ENCODE measurements at places on chromosomes 6 and 20.

- DNase-seq: no peak
Observed at GRCh38 chr6:37777272-37777834, 42.2 kb upstream of the ZFAND3 start.

DNA sequence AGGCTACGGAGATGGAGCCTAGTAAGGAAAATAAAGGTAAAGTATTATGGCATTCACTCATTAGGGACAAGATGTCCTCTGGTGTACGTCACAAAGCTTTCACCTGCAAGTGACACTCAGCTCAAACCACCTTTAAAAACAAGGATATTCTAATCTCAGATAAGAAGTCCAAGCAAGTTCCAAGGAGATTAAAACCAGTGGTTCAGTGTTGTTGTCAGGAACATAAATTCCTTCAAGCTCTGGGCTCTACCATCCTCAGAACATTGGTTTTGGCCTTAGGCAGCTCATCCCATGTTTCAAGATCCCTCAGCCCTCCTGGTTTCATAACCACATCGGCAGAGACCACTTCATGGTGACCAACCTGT is 116.5 kb downstream of the LY86 start:
- DNase-seq: no peak

GRCh38 chr6:16907991-16908390 is 146.7 kb upstream of the ATXN1 start:
- no peak for DNase-seq

GRCh38 chr6:104017410-104018381 is 842.0 kb downstream of the HACE1 start:
- DNase-seq: no peak

GRCh38 chr6:87200469-87201175 is 45.3 kb downstream of the ZNF292 start:
- DNase-seq: no peak

- DNase-seq: peak; percentile 94
Observed at GRCh38 chr6:16322666-16323312, 84.4 kb downstream of the GMPR start.

- no peak for DNase-seq
Observed at GRCh38 chr6:132673376-132674094, 14.6 kb upstream of the TAAR1 start.

- DNase-seq: no peak
Observed at GRCh38 chr6:84625506-84625905, 138.9 kb downstream of the TBX18 start.

DNA sequence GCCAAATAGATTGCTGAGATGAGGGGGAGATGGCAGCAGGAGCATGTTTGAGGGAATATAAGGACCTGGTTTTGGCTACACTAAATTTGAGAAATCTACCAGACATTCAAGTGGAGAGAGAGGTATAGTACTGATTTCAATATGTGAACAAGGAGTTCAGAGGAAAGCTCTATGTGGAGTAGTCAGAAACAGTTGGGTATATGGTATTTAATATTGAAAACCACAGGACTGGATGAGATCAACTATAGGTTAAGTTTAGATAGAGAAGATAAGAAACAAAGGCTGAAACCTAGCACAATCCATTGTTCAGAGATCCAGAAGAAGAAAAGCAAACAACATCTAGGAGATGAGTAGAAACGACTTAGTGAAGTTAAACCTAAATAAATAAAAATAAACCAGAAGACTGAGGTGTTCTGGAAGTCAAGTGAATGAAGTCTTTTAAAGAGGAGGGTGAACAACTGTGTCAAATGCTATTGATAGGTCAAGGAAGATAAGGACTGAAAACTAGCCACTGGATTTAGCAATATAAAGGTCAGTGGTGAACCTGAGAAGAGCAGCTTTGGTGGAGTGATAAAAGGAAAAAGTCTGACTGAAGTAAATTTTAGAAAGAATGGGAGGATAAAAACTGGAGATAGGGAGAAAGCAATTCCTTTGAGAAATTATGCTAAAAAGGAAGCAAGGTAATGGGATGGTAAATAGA is 121.2 kb upstream of the RUNX2 start:
- DNase-seq: no peak

- DNase-seq: no peak
Observed at GRCh38 chr20:6898928-6899327, 131.4 kb downstream of the BMP2 start.

DNA sequence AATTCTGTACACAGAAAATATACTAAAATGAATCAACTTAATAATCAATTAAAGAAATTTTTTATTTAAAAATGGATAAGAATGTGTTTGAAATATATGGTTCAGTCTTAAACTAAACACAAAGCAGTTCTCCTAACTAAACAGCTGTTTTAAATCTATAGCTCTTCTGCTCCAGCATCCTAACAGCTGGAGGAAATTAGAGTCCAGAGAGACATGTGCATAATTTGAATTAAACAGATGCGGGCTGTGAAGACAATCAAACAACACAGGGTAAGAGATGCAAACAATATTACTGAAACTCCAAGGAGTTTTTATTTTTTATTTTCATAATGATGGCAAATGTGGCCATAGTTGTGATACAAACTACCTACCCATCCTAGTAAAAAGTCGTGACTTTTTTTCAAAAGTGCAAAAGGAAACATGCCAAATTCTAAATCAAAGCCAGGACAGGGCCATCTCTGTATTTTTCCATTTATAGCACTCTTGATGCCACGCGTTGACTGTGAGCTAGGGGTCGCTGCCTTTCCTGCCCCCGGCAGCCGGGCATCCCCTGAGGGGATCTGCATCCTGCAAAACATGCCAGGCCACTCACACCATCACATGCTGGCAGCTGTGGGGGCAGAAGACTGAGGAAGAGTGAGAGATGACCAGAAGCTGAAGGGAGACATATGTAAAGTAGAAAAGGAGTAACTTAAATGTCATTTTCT is 310.6 kb downstream of the PRKN start:
- no peak for DNase-seq

GRCh38 chr6:48111575-48111974 is 578 bp upstream of the PTCHD4 start:
- no peak for DNase-seq

GRCh38 chr6:109383438-109383940 is 1.2 kb upstream of the CD164 start:
- DNase-seq: no peak

DNA sequence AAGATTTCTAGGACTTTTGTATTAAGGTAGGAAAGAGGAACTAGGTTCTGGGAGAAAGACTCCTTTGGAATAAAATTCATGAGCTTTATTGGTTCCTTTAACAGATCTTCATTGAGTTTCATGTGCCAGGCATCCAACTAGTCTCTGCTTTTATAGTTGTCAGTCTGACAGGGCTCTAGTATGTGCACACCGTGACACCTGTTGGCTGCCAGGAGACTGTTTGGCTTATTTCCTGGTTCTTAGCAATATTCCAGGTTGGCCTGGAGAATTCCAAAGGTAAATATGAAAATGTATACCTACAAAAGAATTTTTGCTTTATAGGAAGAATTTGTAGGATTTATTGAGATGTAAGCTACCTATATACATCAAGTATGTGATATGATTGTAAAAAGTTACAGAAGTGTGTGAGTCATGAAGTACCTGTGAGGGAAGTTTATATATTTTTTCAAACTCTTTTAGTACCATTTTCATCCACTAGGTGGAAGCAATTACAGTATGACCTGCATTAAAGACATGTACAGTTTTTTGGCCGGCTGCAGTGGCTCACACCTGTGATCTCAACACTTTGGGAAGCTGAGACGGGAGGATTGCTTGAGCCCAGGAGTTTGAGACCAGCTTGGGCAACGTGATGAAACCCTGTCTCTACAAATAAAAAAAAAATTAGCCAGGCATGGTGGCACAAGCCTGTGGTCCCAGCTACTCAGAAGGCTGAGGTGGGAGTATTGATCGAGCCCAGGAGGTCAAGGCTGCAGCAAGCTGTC is 35.2 kb downstream of the NDUFAF5 start:
- DNase-seq: peak; percentile 42

DNA sequence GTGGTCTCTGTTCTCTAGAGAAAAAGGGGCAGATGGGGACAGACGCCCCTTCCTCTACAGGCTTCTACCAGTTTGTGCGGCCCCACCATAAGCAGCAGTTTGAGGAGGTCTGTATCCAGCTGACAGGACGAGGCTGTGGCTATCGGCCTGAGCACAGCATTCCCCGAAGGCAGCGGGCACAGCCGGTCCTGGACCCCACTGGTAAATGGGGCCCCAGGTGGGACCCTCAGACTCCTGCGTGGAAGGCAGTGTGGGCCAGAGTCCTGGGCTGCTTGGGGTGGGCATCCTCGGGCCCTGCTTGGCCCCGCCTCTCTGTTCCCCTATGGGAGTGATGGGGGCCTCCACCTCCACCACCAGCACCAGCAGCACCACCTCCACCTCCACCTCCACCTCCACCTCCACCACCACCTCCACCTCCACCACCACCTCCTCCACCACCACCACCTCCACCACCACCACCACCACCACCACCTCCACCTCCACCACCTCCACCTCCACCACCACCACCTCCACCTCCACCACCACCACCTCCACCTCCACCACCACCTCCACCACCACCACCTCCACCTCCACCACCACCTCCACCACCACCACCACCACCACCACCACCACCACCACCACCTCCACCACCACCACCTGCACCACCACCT is 3.2 kb upstream of the TNFRSF6B start:
- DNase-seq: no peak

- no peak for DNase-seq
Observed at GRCh38 chr20:46240065-46240464, 68.2 kb downstream of the CDH22 start.

GRCh38 chr20:58629215-58629580 is 21.9 kb upstream of the STX16 start:
- no peak for DNase-seq

DNA sequence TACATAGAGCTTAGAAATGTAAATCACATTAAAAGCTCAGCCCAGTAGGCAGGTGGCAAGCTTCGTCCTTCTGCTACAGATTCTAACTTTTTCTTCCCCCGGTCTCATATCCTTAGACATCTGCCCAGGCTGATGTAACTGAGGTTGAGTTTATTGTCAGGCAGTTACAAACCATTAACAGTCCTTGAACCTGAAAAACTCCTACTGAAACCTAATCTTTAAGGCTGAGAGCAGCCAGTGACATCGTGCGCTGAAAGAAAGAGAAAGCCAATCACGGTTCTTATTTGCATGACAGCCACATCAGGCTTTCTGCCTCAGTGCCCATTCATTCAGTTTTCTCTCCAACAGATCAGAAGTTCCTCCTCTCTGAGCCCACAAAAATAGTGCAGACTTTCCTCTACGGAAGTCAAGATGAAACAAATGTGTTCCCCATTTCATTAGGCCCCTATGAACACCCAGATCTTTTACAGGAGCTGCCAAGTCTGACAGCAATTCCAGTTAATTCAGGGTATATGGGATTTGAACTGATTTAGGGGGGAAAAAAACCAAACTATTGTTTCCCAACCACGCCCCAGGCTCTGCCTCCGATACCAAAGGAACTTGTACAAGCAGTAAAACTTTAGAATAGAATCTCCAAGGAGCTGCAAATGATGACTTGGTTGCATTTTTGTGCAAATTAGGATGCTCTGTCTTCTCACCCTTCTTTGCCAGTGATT is at the start of gene NHSL1:
TSS of gene NHSL1 (minus strand) at position 192 of the 716 bp plus-strand sequence. CDS start 204 bp downstream, outside the sequence.
- DNase-seq: no peak

GRCh38 chr20:63706027-63706695 is 1.6 kb downstream of the ARFRP1 start:
- no peak for DNase-seq

DNA sequence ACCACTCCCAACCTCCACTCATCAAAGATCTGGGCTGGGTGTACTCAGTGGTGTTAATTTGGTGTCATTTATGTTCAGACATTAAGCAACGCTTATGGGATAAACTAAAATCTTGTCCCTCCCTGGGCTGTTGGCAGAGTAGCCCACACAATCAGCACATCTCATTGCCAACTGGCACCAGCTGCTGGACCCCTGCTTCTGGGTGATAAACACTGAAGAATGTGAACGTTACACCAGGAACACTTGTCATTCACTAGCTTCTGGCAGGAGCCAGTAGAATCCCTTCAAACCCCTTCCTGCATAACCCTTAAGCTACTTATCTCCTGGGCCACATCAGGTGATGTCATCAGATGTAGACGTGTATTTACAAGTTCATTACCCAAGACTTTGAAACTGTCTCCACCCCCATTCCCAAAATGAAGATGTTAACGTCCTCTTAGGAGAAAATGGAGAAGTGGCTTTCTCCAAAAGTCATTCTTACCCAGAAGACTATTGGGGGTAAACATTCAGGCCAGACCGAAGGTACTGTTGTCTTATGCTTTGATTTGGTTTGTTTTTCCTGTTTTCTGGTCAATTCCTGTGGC is 107.8 kb upstream of the CD93 start:
- DNase-seq: no peak

DNA sequence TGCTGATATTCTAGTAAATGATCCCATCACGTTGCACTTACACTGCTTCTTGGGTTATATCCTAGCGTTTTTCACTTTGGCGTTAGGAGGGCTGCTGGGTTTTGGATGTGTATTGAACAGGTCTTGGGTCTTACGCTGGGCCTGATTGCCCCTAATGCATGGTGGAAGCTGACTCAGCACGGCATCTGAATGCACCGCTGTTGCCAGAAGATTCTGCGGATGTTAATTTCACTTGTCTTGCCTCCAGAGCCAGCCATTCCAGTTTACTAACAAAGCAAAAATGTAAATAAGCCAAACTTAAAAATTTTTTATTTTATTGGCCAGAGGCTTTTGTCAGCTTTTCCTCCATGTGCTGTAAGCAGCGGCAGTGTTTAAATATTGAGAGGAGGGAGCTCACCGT is 233.5 kb downstream of the TMEM242 start:
- no peak for DNase-seq

DNA sequence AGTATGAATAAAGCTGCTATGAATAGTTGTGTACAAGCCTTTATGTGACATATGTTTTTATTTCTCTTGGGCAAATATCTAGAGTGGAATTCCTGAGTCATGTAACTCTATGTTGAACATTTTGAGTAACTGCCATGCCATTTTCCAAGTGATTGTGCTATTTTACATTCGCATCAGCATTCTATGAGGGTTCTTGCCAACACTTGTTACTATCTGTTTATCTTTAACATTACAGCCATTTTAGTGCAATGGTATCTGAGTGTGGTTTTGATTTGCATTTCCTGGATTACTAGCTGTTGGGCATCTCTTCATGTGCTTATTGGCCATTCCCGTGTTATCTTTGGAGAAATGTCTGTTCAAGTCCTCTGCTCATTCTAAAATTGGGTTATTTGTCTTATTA is 19.1 kb downstream of the MYT1 start:
- no peak for DNase-seq

DNA sequence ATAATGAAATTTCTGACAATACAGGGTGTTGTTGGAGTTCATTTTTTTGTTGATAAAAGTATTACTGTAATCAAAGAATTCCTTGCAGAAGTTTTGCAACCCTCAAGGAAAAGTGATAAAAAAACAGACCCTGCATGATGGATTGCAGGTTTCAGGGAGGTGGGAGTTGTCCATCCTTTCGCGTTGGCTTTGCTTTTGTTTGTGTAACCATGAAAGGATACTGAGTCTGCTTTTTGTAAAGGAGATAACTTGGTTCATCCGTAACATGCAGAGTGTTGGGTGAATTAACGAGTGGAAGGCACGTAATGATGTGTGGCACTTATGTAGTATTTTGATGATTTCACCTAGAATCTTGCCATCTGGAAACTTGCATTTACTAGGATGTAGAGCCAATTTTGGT is 23.6 kb downstream of the FOXO3 start:
- no peak for DNase-seq

Measured in CD8-positive, alpha-beta T cell (primary cell).